ENCODE measurements at places on chromosomes 4 and X. TPM values are rescaled to one million over a fixed set of nuclear protein-coding genes. Genes with fewer than 3 reads are reported as not detected.

DNA sequence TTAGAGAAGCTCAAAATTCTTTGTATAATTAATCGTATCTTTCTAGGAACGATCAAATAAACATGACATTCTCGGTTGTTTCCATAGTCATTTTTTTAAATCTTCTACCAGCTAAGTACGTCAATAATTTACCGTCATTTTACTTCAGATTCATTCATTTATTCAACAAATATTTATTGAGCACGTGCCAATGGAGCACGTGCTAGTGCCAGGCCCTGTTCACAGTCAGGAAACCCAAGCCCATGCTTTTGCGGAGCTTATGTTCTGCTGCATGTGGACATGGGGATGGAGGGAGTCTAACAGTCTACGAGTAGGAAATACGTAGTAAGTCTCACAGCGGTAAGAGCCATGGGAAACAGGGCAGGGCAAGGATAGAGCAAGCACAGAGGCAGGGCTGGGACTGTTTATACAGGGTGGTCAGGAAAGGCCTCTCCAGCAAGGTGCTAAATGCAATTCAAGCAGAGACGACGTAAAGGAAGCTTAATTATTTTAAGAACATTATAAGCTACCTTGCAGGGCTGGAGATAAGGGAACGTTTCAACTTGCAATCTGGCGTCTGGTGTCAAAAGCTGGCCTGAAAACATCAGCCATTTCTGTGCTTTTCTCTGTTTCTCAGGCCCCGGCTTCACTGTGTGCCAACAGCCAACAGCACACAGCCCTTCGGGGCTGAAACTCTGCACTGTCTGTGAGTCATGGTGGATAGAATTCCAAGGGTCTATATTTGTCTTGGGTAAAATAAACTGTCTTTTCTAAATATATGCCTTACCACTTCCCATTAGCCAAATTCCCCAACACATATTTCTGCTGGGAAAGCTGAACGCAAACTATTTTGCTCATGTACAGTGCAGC, 517.1 kb upstream of the ZFP42 start:
- DNase-seq = no peak

ADAM29 gene
- total RNA-seq = 5.3 TPM

GJB1 gene
- total RNA-seq = 28.3 TPM

GRCh38 chr4:107760281-107760947, 40.4 kb upstream of the PAPSS1 start:
- no peak for DNase-seq

DNA sequence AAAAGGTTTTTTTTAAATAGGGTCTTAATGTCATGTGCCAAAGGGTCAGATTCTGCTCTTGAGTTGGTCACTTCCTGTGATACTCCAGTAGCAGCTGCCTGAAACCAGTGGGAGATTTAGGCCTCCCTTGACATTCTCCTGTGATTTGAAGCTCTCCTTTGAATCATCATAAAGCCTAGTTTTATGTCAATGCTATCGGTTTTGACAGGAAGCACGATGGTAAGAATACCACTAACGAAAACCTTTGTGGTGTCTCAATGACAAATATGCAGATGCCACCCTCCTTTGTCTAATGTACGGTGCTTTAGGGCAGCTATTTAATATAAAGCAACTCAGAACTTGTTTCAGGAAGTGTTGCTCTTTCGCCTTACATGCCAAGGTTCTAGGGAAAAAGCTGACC, 44.2 kb downstream of the CCNI start:
- DNase-seq = no peak

DNA sequence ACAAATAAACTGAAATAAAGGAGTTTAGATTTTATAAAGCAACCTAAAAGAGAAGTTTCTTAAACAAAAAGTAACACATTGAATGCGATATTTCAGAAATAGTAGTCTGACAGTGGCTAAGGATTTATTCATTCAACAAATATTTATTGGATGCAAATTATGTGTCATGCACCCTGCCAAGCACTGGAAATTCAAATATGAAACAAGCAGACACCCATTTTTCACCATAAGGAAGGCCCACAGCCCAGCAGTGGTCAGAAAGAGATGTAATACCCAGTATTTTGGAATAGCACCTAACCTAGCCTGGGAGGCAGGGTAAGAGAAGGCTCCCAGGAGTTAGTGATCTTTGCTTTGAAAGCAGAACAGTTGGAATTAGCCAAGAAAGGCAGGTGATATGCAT, 855.1 kb upstream of the TENM3 start:
- DNase-seq = no peak

GRCh38 chr4:121597346-121597934, 99.3 kb downstream of the ANXA5 start:
- no peak for DNase-seq

Measured in prostate gland (tissue), 2 donors.